NCI-H1092 (cell line): ENCODE measurements at places on chromosomes 5 and 9.

DNA sequence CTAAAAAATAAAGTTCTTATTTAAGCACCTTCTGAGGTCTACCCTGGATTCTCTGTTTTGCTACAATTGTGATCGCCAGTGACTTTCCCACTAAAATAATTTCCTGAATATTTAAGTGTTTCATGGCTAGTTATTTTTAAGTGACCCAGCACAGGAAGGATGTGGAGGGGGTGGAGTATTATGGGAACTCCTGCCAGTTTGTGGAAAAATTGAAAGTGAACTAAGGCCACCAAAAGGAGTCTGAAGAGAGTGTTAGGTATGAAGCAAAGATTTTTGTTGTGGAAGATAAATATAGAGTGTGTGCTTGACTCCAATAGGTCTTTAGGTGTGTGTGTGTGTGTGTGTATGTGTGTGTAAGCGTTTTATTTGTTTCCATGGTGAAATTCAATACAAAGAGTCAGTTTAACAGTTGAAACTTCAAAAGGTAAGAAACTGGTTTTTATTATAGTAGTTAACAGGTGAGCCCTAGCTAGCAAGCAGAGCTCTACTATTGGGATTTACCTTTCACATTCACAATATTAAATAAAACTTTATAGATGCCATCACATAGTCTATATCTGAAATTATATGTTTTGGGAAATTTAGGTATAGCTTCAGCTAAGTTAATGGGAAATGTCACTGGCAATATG is 25.6 kb downstream of the RASGRF2 start:
- no peak for DNase-seq

- no peak for DNase-seq
Observed at GRCh38 chr9:38670542-38671371, 49.2 kb downstream of the FAM240B start.

- no peak for DNase-seq
Observed at GRCh38 chr9:32004431-32005076, 379.9 kb upstream of the ACO1 start.

- no peak for DNase-seq
Observed at GRCh38 chr9:18459962-18460584, 13.9 kb upstream of the ADAMTSL1 start.

DNA sequence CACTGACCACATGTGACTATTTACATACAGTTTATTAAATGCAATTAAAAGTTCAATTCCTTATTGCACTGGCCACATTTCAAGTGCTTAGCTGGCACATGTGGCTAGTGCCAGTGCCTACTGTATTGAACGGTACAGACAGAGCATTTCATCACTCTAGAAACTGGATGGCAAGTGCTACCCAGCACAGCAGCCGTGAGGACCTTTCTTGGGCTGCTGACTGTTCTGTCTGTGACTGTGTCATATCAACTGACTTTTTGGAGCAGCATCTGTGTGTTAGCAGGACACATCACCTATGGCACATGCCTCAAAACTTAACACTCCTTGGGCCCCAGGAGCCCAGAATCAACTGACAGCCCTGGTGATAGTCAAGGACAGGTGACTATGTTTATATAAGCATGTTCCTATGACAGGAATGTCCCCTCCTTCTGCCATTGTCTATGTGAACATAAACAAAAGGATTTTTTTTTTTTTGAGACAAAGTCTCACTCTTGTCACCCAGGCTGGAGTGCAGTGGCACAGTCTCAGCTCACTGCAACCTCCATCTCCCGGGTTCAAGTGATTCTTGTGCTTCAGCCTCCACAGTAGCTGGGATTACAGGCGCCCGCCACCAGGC is 8.9 kb downstream of the IRF1 start:
- DNase-seq: no peak

GRCh38 chr5:93249651-93250289 is 331.2 kb downstream of the NR2F1-AS1 start:
- no peak for DNase-seq

GRCh38 chr5:74035521-74035937 is 409.5 kb downstream of the ARHGEF28 start:
- peak; percentile 30 for DNase-seq

GRCh38 chr9:76136986-76137385 is 246.5 kb downstream of the PCSK5 start:
- DNase-seq: no peak

DNA sequence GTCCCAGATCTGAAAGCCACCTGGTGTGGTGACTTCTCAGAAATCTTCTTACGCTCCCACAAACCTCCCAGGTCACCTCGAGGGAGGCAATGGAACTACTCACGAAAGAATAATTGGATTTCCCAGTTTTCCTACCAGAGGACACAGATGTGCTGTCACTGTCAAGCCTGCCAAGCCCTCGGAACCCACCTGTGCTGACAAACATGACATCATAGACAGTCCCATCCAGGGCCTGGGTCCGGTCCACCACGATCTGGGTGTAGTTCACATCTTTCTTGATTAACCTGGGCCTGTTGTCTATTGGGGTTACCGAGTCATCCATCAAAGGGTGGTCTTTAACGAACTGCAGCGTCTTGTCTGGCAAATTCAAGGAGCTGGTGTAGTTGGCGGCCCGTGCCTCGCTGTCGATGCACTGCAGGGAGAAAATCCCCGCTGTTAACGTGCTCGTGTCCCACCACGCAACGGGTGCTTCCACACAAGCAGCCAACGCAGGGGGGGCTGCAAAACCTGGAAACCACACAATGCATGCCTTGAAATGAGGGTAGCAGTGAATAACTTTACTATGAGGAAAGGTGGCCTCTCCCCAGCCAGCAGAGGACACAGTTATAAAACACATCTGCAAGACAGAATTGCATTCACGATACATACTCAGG is 69.0 kb downstream of the SECISBP2 start:
- no peak for DNase-seq

DNA sequence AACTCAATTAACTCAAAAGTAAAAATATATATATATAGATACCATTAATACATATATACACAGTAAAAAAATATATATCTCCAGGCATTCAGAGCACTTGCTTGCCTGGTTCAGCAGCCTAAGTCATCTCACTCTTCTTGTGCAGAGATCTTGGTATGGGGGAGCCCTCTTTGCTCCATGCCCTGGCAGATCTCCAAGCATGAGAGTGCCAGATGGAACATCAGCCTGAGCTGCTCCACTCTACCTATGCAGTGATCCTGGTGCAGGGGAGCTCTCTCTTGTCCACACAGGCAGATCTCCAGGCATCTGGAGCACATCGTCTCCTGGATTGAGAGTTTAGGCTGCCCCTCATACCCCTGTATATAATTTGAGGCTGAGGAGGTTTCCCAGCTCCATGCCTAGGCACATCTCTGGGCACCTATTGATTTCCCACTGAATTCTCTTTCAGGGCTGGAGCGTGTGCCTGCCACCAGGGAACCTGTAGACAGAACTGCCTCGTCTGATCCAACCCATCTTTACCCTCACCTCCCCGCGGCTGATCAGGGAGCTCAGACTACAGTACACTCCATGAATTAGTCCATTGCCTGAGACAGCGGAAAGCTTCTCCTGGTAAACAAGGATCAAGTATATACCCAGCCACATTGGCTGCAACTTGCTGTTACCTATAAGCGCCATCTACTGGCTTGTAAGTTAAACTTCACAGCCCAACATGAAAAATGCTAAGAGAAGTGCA is 342.4 kb upstream of the GRIA1 start:
- peak; percentile 24 for DNase-seq

GRCh38 chr5:72486371-72486770 is 20.8 kb downstream of the ZNF366 start:
- no peak for DNase-seq

DNA sequence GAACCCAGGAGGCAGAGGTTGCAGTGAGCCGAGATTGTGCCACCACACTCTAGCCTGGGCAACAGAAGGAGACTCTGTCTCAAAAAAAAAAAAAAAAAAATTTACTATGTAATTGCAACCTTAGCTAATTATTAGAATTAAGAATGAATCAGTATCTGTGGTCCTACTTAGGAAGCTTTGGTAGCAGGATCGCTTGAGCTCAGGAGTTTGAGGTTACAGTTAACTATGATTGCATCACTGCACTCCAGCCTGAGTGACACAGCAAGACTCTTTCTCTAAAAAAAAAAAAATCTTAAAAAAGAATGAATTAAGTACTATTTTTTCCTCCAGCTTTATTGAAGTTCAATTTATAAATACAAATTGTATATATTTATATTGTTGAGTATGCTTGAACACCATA is 16.7 kb downstream of the NDUFAF2 start:
- no peak for DNase-seq

DNA sequence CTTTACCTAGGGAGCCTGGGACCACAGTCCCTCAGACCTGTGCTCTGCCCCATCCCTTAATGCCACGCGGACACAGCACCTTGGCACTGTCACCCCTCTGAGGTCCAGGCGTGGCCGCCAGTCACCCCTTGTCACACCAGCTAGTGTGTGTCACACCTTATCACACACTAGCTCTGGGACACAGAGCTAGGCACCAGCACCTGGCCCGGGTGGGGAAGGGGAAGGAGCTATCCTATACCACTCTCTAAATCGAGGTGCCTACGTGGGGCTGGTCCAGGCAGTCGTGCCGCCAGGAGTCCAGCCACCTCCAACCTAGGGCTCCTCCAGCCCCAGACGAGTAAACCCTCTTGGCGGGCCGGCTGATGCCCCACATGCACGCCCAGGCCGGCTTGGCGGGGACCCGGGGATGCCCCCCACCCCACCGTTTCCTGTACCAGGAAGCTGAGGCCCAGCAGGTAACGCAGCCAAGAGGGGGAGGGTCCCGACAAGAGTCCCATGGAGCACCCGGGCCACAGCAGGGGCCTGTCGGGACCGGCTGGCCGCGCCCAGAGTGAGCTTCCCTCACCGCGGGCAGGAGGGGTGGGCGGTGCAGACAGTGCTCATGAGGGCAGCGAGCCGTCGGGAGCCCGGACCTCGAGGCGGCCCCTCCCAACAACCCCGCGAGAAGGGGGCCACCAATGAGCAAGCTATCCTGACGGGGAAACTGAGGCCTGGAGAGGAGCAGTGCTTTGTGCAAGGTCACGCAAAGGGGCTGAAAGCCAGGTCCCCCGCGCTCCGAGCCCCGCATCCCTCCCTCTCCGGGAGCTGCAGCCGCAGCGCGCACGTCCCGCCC is 550 bp downstream of the CORO2A start:
- DNase-seq: no peak

GRCh38 chr9:36822201-36822600 is 211.9 kb downstream of the PAX5 start:
- no peak for DNase-seq

- DNase-seq: no peak
Observed at GRCh38 chr5:122237906-122238305, 74.1 kb upstream of the SNCAIP start.

DNA sequence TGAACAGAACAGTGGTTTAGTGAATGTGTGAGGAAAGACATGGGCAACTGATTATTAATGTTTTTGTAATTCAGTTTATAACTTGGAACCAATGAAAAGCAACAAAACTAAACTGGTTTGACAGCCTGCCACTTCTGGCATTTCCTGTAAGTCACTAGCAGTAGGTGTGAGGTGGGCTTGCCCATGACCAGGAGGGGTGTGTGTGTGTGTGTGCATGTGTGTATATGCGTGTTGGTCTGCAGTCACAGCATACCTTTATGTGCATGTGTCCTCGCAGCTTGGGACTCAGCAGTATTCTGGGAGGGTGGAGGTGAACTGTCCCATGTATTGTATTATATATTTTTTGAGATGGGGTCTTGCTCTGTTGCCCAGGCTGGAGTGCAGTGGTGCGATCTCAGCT is 32.3 kb downstream of the OTULIN start:
- no peak for DNase-seq

DNA sequence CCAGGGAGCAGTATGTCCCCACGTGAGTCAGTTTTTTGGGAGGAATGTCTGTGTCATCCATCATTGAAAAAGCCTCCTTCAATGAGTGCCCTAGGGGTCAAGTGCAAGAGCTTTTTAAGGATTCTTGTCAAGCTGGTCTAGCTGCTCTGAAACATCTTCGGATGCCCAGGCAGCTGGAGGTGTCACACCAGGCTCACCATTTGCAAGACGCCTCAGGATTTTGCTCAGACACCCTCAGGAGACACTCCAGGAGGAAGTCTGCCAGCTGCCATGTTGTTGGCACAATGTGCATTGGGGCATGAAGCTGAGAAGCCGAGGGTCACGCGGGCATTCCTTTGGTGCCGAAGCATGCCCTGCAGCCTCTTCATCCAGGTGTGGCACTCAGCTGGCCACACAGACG is 111.1 kb upstream of the S1PR3 start:
- no peak for DNase-seq

GRCh38 chr5:169534939-169535338 is 48.6 kb upstream of the SPDL1 start:
- no peak for DNase-seq

- no peak for DNase-seq
Observed at GRCh38 chr9:135971111-135971766, 10.1 kb upstream of the UBAC1 start.

DNA sequence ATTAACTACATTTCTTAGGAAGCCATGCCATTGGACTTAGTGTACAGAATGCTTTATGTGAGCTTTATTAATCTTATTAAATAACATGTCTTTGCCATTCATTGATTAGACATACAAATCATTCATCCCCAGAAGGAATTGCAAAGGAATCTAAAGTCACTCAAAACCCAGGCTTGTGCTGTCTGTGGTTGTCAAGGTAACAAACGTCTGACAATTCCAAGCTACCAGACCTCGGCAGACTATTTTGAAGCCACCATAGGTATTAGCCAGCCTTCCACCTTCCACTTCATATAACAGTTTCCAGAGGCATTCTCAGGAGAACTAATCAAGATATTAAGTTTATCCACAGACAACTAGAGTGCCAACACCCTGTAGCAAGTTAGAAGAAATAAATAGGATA is 135.2 kb upstream of the TUSC1 start:
- no peak for DNase-seq

- no peak for DNase-seq
Observed at GRCh38 chr5:180286-180918, 10.9 kb upstream of the LRRC14B start.

DNA sequence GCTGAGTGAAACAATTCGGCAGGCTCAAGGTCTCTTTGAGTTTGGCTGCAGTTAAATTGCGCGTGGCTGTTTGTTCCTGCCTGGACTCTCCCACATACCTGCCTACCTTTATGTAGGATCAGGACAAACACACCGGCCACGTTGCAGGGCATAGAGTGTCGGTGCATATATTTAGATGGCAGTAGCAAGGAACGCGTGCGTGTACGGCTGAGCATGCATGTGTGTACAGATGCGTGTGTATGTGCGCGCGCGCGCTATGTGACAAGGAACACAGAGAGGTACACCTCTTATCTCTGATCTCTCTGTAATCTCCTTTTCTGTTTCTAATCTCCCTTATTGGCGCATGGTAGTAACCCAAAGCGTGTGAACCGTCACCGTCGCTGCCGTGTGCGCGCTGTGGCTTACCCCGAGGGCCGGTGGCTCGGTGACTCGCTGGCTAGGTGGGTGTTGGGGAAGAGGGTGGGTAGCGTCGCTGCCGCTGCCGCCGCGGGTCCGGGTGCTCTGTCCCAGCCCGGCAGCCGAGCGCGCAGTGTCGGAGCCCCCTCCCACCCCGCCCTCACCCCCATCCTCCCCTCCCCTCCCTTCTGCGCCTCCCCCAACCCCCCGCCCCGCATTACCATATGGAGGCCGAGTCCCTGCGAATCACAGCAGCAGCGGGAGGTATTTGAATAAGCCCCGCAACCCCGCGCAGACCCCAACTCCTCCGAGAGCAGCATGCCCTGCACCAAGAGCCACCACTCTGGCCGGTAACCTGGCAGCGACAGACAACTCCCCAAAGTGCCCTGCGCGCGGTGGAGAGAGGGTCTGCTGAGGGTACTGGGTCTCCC is 204.8 kb downstream of the MEF2C start:
- no peak for DNase-seq

- no peak for DNase-seq
Observed at GRCh38 chr5:122629121-122629677, 145.7 kb upstream of the SNX2 start.
